ENCODE measurements at places on chromosomes 5 and 9.

DNA sequence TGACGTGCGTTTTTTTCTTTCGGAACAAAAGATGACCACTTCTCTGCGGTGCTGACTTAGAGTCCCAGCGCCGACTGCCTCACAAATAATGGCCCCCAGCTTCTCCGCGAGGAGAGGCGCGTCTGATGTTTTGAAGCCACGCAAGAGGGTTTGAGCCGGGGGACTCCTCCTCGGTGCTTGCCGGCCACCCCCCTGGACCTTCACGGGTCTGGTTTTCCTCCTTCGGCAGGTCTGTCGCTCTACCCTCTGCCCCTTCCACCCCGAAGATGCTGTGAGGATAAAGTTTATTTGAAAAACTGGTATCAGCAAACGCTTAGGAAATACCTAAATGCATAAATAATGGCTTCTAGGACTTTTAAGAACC lies 584 bp downstream of the USP20 start:
- DNase-seq, result peak; percentile 63

- DNase-seq, result peak; percentile 57
Measured at GRCh38 chr9:133368249-133368881, 7.5 kb downstream of the SURF4 start.

GRCh38 chr5:15575666-15576065 lies 75.7 kb downstream of the FBXL7 start:
- DNase-seq, result no peak

DNA sequence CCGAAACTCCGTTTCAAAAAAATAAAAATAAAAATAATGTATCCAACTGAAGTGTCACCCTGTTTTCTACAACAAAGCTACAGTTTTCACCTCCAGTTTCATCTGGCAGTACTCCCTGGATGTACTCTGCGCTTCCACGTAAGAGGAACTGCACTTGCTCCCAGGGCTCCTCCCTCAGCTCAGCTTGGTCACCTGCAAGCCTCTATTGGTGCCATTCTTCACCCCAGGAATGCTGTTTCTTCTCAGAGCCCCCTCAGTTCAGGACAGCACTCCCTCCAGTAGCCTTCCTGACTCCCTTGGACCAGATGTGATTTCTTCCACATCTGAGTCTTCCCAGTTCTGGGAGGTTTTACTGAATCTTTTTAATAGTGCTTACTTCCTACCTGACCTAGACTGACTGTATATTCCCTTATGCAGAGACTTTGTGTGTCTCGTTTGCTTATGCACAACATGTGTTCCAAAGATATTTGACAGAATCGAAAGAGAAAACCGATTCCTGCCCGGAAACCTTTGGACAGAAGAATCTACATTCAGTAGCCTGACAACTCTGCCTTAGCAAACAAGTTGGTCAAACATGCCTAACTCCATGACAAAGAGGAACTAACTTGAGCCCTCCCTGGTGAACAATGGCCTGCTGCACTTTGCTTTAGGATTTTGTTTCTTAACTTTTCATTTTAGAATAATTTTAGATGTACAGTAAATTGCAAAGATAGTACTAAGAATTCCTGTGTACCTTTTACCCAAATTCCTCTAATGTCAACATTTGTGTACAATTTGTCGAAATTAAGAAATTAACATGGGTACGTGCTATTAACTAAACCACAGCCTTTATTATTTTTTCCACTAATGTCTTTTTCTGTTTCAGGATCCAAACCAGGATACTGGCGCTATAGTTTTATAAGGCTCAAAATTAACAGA lies 814 bp downstream of the CCDC125 start:
- DNase-seq, result peak; percentile 65

DNA sequence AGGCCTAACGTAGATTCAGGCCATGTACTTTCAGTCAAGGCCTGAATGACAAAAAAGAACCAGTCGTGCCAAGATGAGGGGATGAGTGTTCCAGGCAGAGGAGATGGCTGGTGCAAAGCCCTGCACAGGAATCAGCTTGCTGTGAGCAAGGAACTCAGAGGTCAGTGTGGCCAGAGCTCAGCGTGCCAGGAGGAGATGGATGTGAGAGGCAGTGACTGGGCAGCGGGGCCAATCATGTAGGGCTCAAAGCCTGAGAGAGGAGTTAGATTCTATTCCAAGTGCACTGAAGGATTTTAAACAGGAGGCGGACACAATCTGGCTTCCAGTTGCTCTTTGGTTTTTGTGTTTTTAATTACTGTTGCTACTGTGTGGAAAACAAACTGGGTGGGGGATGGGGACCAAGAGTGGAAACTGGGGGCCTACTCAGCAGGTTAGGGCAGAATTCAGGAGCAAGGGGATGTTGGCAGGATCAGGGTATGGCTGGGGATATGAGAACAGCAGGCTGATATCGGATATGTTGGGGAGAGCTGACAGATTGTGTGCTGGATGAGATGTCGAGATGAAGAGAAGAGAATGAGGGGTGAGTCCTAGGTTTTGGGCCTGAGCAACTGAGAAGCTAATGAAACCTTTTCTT lies 64.3 kb downstream of the ANGPTL2 start:
- DNase-seq, result no peak

GRCh38 chr5:10719965-10720364 lies 41.1 kb downstream of the DAP start:
- DNase-seq, result no peak

- no peak for DNase-seq
Measured at GRCh38 chr5:124972703-124973102, 226.3 kb upstream of the ZNF608 start.

DNA sequence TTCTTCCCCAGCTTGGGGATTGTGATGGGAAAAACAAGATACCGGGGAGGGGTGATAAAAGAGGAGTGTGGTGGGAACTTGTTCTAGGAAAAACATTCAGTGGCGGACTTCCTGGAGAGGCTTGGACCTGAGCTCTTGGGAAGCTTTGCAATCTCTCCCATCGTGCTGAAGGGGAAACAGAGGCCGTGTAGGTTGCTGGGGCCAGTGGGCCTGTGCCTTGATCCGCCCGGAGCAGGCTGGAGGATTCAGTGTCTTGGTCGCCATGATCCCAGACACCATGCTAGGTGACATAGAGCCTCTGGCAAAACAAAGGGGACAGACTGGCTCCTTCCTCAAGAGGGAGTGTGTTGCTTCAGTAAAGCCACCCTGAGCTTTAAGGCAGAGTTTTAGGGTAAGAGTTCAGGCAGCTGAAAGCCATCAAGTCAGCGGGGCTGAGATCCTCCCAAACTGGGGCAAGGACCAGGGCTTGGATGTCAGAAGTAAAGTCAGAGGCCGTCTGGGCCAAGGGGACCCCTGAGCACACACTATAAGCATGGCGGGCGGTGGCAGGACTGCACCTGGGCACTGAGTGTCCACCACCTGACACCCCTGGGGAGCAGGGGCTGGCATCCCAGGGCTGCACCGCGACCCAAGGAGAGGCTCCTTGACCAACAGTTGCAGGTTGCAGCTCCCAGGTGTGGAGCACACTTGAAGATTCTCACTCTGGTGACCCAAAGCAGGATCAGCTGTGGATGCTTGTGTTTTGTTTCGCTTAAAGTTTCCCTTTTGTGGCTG lies 44.7 kb downstream of the TRIP13 start:
- DNase-seq, result no peak

- peak; percentile 9 for DNase-seq
Measured at GRCh38 chr9:76725885-76726284, 38.4 kb upstream of the PCA3 start.

GRCh38 chr9:107545036-107545435 lies 55.5 kb upstream of the KLF4 start:
- no peak for DNase-seq

DNA sequence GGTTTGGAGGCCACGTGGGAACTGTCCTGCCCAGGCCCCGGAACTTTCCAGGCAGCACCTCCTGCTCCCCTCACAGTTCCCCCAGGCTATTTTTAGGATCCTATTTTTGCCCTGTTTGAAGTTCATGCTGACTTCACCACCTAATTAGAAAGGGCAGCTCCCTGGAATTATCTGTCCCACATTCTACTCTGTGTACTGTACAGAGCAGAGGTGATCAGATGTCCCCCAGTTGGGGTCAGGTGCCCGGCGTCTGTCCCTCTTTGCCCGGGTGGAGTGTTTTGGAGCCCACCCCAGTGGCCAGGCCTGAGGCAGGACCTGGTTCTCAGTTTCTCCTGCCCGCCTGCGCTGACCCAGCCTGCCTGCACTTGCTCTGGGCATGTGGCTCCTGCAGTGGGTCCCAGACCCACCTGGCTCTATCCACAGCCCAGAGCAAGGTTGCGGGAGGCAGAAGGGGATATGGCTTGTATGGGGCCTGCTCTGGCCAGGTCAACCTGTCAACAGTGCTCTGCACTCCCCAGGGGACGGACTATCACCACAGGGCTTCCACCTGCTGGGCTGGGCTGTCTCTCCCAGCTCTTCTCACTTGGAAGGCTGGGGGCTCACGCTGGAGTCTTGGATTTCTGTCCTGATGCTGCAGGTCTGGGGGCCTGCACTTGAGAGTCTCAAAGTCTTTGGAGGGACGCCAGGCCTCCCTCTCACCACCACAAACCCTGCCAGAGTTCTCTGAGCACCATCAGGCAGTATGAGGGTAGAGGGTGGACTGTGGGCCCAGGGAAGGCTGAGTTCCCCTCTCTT lies 268.3 kb downstream of the GADD45G start:
- no peak for DNase-seq

- DNase-seq, result no peak
Measured at GRCh38 chr5:32504329-32504988, 59.9 kb upstream of the ZFR start.

DNA sequence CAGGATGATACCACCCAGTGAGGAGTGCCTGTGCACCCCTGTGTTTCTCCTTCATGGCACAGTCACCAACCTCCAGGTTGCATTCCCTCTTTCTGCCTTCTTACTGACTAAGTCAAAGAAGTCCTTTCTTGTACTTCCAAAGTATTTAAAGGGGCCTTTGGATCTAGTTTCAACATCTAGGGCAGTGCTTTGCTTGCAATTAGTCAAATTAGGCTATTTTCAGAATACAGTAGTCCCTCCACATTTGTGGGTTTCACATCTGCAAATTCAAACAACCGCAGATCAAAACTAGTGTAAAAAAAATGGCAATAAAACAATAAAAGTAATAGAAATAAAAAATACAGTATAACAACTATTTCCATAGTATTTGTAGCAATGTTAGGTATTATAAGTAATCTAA lies 333.9 kb upstream of the SEMA6A start:
- no peak for DNase-seq

DNA sequence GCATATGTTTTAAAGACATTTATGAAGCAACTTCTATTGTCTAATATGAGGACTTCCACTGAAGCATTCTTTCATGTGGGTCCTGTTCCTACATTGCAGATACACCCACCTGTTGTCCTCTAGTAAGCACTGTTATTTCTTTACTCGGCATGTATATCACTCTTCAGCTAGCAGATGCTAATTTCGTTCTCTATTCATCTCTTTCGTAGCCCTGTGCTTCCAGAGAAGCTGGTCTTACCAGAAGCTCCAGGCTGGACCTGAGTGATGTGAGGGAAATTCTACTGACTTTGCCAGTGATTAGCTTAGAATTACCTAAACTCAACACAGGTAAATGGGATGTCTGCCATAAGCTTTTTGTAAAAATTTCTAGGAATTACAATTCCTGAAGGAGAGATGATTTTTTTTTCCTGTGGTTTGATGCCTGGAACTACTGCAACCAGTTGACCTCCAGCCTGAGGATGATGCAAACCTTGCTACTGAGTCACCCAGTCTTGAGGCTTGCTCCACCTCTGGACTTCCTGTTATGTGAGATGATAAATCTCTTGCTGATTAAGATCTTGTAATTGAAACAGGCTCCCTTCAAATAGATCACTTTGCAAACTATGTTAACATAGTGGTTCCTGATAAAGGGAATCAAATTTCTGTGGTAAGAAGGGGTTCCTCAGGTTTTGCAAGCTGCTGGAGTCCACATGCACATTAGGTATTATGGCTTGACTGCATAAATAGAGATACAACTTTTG lies 52.2 kb upstream of the SPINK5 start:
- peak; percentile 38 for DNase-seq

GRCh38 chr9:132591751-132592314 lies 9.4 kb downstream of the BARHL1 start:
- DNase-seq, result no peak

DNA sequence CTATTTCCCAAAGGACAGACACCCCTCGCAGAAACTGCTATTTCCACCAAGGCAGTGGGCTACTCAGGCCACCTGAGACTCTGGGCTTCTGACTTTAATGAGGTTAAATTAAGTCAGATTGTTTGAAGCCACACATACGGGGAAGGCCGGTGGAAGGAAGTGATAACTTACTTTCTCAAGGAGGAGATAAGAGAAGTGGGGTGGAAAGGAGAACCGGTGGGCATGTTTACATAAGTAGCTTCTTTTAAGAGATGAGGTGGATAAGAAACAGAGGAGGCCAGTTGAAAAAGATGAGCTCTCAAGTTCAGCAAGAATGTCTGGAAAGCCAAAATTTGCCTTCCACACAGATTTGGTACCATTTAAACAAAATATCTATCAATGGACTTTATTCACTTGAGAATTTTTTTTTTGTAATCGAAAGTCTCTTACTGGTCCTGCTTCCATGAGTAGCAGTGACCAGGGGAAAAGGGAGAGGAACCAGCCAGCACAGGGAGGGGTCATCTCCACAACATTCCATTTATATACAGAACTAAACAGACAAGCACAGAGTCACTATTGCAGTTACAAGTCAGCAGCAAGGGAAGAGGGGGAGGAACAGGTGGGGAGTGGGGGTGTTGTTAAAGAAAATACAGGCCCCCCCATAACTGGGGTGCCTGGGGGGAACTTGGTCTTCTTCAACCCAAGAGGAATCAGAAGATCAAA lies 20.0 kb downstream of the CCDC125 start:
- DNase-seq, result no peak

DNA sequence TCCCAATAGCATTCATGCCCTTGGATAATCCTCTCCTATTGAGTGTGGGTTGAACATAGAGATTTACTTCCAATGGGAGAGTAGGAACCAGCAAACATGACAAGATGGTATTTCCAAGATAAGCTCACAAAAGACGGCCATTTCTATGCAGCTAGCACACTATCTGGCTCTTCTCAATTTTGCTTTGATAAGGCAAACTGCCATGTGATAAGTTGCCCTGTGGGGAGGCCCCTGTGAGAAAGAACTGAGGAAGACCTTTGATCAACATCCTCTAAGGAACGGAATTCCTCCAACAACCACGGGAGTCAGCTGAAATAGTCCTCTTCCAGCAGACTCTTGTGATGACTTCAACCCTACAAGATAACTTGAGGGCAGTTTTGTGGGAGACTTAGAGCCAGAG lies 211.9 kb upstream of the TRPM3 start:
- DNase-seq, result no peak

- DNase-seq, result no peak
Measured at GRCh38 chr5:93978222-93978621, 236.8 kb upstream of the POU5F2 start.

- no peak for DNase-seq
Measured at GRCh38 chr9:131805803-131806202, 65.9 kb upstream of the RAPGEF1 start.

- DNase-seq, result no peak
Measured at GRCh38 chr9:6785682-6786081, 27.9 kb downstream of the KDM4C start.

DNA sequence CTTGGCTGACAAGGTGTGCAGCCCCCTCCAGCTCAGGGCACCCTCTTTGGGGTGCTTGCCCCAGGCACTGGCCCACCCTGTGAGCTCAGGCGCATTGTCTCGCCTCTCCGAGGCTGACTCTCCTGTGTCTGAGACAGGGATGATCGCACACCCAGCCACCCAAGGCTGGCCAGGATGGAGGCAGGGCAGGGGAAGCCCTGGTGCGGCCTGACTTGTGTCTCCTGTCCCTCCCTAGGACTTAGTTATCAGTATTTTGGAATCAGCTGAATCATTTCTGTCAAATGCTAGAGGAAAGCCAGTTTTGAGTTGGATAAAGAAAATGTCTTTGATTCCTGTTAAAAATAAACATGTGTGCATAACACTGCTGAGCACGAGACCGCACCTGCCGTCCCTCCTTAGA lies 2.5 kb upstream of the DBH start:
- no peak for DNase-seq
